ENCODE measurements at places on chromosomes 12 and 14. TPM values are rescaled to one million over a fixed set of nuclear protein-coding genes. Genes with fewer than 3 reads are reported as not detected.

The SERPINA3 gene
- 1.5 TPM for polyA plus RNA-seq

DNA sequence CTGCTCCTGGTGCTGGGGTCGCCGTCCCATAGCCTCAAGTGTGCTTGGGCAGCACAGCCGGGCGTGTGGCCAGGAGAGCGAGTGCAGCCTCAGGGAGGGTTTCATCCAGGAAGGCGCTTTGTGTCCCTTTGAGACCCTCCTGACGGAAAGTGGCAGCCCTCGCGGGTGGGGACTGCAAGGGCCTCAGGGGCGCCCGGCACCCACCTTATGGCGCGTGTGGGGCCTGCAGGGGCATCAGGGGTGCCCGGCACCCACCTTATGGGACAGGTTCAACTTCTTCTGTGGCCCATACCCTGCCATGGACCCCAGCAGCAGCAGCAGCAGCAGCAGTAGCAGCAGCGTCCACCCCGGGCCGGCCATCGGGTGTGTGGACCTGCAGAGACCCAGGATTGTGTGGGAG lies 4.5 kb downstream of the LRCOL1 start:
- no peak overlapping the region for H3K27ac ChIP-seq
- no peak for DNase-seq
- no peak overlapping the region for H3K4me3 ChIP-seq
- no peaks in the 10 kb centered on the region for H3K4me1 ChIP-seq

DNA sequence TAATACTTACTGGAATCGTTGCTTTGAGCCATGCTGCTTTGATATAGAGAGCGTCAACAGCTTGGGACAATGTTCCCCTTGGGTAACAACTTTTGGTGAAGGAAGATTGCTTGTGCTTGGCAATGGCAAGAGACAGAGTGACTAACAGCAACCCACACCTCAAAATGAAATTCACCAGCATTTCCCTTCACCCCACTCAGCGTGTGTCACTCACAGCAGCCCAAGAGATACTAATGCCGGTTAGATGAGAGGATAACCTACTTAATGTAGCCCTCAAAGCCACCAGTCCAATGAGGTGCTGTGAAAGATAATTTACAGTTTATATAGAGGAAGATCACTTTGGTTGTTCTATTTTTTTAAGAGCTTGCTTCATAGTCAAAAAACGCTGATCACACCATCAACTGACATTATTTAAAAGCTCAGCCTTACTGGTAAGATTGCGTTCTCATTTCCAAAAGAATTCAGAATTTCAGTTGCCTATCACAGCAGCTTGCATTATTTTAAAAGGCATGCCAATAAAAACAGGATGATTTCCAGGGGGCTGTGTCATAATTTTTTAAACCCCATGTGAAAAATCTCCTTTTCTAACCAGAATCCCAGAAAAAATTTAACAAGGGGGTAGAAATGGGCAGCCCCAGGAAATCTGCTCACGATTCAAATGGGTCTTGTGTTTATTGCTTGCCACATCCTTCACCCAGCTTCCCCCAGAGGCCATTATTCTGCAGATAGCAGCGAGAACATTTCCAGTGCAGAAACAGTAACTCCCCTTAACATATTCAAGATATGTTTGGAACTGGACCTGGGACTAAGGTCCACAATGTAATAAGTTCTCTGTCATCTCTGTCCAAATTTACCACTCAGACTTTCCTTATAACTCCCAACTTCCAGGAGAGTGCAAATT lies at the start of gene IL26:
Gene IL26 (minus strand): TSS at position 235 of the 901 bp plus-strand sequence. CDS start 54 bp downstream, at position 181.
- no peaks in the 10 kb centered on the region for H3K27me3 ChIP-seq
- no peak for DNase-seq
- no peaks in the 10 kb centered on the region for H3K36me3 ChIP-seq
- peaks cover 11% of the 10 kb centered on the region for H3K4me1 ChIP-seq
- no peak within 1 kb of the TSS for H3K4me3 ChIP-seq
- no peak within 1 kb of the TSS for H3K27ac ChIP-seq

GRCh38 chr14:32588448-32589320 lies 259.6 kb downstream of the AKAP6 start:
- no peak for DNase-seq
- H3K36me3 ChIP-seq = no peaks in the 10 kb centered on the region
- H3K4me3 ChIP-seq = no peak overlapping the region
- no peak overlapping the region for H3K27ac ChIP-seq
- peaks cover 10% of the 10 kb centered on the region for H3K4me1 ChIP-seq

DNA sequence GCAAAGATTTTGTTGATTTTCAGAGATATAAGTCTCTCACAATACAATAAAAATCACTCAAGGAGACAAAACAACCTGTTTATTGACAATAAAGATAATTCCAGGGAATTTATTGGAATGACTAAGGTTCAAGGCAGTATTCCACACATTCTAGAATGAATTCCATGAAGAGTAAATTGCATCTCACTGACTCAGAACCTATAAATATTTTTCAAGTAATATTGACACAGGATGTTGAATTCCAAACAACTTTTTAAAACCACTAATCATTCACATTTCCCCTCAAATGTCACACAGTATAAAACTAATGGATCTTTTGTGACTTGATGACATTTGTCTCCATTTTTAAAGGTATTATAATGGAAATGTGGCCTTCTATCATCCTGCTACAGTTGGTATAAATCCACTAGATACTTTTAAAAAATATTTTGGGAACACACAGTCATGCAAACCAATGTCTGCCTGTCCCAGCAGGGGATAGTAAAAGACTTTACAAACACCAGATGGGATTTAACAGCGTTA lies 42.1 kb upstream of the LGR5 start:
- DNase-seq = no peak
- no peaks in the 10 kb centered on the region for H3K4me1 ChIP-seq
- H3K27me3 ChIP-seq = no peaks in the 10 kb centered on the region
- H3K4me3 ChIP-seq = no peak overlapping the region
- H3K27ac ChIP-seq = no peak overlapping the region
- no peaks in the 10 kb centered on the region for H3K36me3 ChIP-seq

The VRTN gene
- not detected for polyA plus RNA-seq

The NANOG gene
- polyA plus RNA-seq = not detected

- DNase-seq = no peak
- H3K36me3 ChIP-seq = no peaks in the 10 kb centered on the region
- H3K4me3 ChIP-seq = no peak overlapping the region
- no peak overlapping the region for H3K27ac ChIP-seq
- no peaks in the 10 kb centered on the region for H3K27me3 ChIP-seq
Measured at GRCh38 chr14:37658156-37658555, 62.7 kb downstream of the TTC6 start.

GRCh38 chr14:68248481-68249255 lies 429.1 kb downstream of the RAD51B start:
- DNase-seq = no peak
- peaks cover 55% of the 10 kb centered on the region for H3K4me1 ChIP-seq
- H3K27ac ChIP-seq = no peak overlapping the region
- no peak overlapping the region for H3K4me3 ChIP-seq

- no peak overlapping the region for H3K4me3 ChIP-seq
- no peaks in the 10 kb centered on the region for H3K4me1 ChIP-seq
- H3K27me3 ChIP-seq = no peaks in the 10 kb centered on the region
- H3K36me3 ChIP-seq = no peaks in the 10 kb centered on the region
- no peak for DNase-seq
Measured at GRCh38 chr12:121980191-121980891, 41.3 kb upstream of the BCL7A start.

The SYT1 gene
- 4.6 TPM for polyA plus RNA-seq

DNA sequence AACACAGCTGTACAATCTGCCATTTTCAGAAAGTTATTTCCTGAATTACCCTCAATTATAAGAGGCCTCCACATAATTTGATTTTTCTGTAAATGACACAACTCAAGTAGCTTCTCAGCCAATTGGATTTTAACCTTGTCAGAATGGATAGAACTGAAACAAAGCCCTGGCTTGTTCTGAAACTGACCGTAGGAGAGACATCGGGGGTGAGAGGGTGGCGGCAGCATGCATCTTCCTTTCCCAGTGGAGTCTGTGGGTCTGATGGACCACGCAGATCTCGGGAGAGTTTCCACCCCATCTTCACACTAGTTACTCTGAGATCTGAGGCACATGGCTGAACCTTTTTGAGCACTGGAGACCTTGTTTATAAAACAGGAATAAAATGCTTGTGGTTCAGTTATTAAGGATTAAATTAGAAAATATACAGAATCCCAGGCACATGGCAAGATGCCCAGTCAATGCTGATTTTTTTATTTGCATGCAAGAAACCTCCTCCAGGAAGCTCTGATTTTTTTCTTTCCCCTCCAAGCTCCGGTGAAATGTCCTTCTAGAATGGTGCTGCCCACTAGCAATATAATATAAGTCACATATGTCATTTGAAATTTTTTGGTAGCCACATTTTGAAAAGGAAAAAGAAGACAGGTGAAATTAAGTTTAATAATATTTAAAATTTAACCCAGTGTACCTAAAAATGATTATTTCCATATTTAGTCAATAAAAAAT lies 153.9 kb downstream of the CHST11 start:
- no peak overlapping the region for H3K4me3 ChIP-seq
- no peaks in the 10 kb centered on the region for H3K36me3 ChIP-seq
- peaks cover 4% of the 10 kb centered on the region for H3K4me1 ChIP-seq
- H3K27ac ChIP-seq = no peak overlapping the region
- DNase-seq = no peak
- H3K27me3 ChIP-seq = no peaks in the 10 kb centered on the region

- no peak overlapping the region for H3K4me3 ChIP-seq
- no peaks in the 10 kb centered on the region for H3K36me3 ChIP-seq
- no peak for DNase-seq
- no peak overlapping the region for H3K27ac ChIP-seq
Measured at GRCh38 chr12:740921-741320, 11.5 kb upstream of the WNK1 start.

GRCh38 chr12:110379197-110379596 lies 24.3 kb downstream of the ANAPC7 start:
- peaks cover 35% of the 10 kb centered on the region for H3K36me3 ChIP-seq
- no peak for DNase-seq
- no peaks in the 10 kb centered on the region for H3K27me3 ChIP-seq

- no peak overlapping the region for H3K27ac ChIP-seq
- peaks cover 11% of the 10 kb centered on the region for H3K4me1 ChIP-seq
- no peak overlapping the region for H3K4me3 ChIP-seq
- H3K36me3 ChIP-seq = no peaks in the 10 kb centered on the region
- DNase-seq = no peak
- no peaks in the 10 kb centered on the region for H3K27me3 ChIP-seq
Measured at GRCh38 chr12:69508621-69509020, 38.4 kb downstream of the FRS2 start.

GRCh38 chr14:39576736-39577135 lies 144.5 kb upstream of the FBXO33 start:
- no peak overlapping the region for H3K4me3 ChIP-seq
- H3K27me3 ChIP-seq = no peaks in the 10 kb centered on the region
- no peak overlapping the region for H3K27ac ChIP-seq
- DNase-seq = no peak

The CCDC177 gene
- polyA plus RNA-seq = not detected

DNA sequence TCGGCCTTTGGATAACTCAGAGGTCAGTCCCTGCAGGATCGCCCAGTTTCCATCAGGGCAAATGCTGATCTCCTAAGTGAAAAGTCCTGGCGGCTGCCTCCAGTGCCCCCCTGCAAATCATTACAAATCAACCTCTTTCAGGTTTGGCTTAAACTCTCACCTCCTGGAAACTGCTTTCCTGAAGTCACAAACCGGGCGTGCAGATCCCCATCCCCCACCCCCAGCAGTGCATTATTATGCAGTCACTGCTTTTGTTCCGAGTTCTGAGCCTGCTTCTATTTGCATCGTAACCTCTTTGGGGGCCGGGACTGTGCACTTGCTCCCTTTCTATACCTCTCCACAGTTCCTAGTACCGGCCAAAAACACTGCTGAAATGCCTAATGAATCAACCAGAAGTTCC lies at the start of gene USP44:
Gene USP44 (minus strand): TSS at position 172 of the 400 bp plus-strand sequence. CDS start 17,220 bp downstream, outside the sequence.
- H3K27me3 ChIP-seq = peaks cover 35% of the 10 kb centered on the region
- no peaks in the 10 kb centered on the region for H3K36me3 ChIP-seq
- no peak within 1 kb of the TSS for H3K4me3 ChIP-seq

DNA sequence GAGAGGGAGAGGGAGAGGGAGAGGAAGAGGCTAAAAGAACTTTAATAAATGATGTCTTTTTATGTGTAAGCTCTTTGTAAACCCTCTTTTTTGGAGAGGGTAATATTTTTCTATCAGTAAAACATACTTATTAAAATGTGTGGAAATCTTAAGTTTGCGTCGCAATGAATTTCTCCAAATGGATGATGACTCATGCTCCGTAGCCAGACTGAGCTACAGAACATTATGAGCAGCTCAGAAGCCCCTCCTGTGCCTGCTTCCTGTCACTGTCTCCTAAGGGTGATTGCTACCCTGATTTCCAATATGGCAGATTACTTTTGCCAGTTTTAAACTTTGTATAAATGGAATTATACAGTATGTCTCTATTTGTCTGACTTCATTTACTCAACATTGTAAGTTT lies 13.0 kb upstream of the PYGL start:
- H3K4me3 ChIP-seq = no peak overlapping the region
- H3K4me1 ChIP-seq = peaks cover 22% of the 10 kb centered on the region
- no peak for DNase-seq
- H3K27ac ChIP-seq = no peak overlapping the region
- no peaks in the 10 kb centered on the region for H3K36me3 ChIP-seq

DNA sequence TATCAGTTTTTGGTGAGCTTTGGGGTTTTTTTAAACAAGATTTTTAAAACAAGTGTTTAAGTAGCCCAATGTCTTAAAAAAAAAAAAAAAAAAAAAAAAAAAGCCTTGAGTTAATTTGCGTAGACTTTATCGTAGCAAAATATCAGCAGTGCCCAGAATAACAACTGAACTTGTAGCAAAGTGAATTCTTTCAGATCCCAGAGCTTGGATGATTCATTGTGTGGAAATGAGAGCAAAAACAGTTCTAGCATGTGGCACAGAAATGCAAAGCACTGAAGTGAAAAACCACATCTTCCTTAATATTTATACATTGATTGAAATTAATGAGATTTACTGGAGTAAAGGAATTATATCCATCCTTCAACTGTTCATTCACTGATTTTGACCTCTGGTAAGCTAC lies 258.1 kb downstream of the EGLN3 start:
- peaks cover 18% of the 10 kb centered on the region for H3K4me1 ChIP-seq
- no peaks in the 10 kb centered on the region for H3K36me3 ChIP-seq
- no peak overlapping the region for H3K4me3 ChIP-seq

The KRT82 gene
- polyA plus RNA-seq = not detected

- no peak overlapping the region for H3K27ac ChIP-seq
- H3K27me3 ChIP-seq = no peaks in the 10 kb centered on the region
- H3K36me3 ChIP-seq = no peaks in the 10 kb centered on the region
- H3K4me3 ChIP-seq = no peak overlapping the region
- no peak for DNase-seq
Measured at GRCh38 chr14:76977793-76978720, 50.5 kb downstream of the IRF2BPL start.

The BRI3BP gene
- 11.6 TPM for polyA plus RNA-seq

DNA sequence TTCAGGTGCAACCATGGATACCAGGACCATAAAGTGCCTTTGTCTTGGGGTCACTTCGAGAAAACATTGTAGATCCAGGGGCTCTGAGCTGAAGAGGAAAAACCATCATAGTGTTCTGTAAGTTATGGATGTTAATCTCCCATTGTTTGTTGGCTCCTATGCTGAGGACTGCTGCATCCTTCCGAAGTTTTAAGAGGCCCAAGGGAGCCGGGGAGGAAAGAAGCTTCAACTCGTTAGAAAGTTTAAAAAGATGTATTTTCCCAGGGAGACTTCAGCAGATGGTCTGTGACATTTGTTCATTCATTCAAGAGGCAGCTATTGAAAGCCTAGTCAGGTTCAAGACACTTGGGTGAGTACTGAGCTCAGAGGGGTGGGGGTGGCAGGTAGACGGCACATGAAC lies 378.8 kb upstream of the TBX3 start:
- no peak for DNase-seq
- H3K36me3 ChIP-seq = no peaks in the 10 kb centered on the region
- H3K27ac ChIP-seq = no peak overlapping the region
- no peak overlapping the region for H3K4me3 ChIP-seq
